Suppressor macrophage treated with lipopolysaccharide for 4 hours (primary cell): ENCODE measurements at places on chromosomes 6 and 20.

DNA sequence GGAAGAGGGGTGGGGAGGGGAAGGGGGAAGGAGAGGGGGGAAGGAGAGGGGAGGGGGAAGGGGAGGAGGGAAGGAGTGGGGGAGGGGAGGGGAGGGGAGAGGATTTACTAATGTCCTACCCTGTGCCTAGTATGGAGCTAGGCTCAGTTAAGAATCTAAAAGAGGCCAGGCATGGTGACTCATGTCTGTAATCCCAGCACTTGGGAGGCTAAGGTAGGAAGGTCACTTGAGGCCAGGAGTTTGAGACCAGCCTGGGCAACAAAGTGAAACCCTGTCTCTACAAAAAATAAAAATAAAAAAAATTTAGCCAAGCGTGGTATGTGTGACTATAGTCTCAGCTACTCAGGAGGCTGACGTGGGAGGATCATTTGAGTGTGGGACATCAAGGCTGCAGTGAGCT lies 13.0 kb downstream of the UBE2J1 start:
- no peak for DNase-seq

DNA sequence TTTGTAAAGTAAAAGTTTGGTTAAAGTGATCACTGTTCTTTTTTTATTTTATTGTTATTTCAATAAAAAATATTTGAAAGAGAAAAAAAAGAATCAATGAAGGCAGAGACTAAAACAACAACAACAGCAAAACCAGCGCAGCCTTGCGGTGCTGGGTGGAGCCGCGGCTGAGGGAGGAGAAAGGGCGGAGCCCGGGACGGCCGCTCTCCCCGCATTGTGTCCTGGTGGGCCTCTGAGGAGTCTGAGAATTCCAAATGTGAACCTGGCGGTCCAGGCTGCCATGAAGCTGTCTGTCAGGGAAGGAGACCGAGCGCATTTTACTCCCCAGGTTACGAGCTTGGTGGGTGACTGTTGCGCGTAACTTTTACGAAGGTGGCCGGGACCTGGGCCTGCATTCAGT lies 43.2 kb downstream of the TMEM242 start:
- no peak for DNase-seq

- DNase-seq: no peak
Measured at GRCh38 chr6:87152526-87152955, 2.8 kb upstream of the ZNF292 start.

GRCh38 chr20:63086421-63087235 lies 79.9 kb upstream of the BHLHE23 start:
- no peak for DNase-seq

GRCh38 chr6:11320914-11321597 lies 88.6 kb upstream of the NEDD9 start:
- DNase-seq: no peak

GRCh38 chr20:12891643-12892042 lies 117.1 kb upstream of the SPTLC3 start:
- DNase-seq: no peak

DNA sequence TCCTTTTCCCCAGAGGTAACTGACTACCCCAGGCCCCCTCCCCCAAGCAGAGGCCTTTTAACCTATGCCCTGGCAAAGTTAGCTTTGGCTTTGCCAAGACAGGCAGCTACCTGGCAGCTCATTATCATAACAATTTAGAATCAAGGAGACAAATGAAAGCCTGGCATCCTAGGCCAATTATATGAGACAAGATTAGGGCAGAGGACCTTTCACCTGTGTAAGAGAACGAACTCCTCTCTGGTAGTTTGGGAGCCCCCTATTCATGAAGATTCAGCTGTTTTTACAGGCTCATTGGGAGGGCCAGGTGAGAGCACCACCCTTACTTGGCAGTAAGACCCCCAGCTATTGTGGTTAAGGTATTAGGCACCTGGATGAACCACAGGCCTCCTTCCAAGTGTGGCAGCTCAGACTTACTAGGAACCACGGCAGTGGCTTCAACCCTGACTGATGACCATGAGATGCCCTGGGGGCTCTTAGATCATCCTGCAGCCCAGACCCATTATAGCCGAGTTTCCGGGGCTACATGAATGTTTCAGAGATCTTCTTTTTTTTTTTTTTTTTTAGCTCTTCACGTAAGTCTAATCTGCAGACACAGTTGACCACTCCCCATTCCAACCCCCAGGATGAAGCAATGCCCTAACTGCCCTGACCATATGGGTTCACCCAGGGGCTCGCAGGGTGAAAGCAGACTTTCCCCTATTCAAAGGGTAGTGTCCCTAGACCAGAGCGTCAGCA lies 56.2 kb downstream of the RAB44 start:
- peak; percentile 36 for DNase-seq

- DNase-seq: no peak
Measured at GRCh38 chr6:142644866-142645265, 300.1 kb downstream of the HIVEP2 start.

GRCh38 chr6:43687079-43687436 lies 533 bp downstream of the MRPS18A start:
- no peak for DNase-seq

DNA sequence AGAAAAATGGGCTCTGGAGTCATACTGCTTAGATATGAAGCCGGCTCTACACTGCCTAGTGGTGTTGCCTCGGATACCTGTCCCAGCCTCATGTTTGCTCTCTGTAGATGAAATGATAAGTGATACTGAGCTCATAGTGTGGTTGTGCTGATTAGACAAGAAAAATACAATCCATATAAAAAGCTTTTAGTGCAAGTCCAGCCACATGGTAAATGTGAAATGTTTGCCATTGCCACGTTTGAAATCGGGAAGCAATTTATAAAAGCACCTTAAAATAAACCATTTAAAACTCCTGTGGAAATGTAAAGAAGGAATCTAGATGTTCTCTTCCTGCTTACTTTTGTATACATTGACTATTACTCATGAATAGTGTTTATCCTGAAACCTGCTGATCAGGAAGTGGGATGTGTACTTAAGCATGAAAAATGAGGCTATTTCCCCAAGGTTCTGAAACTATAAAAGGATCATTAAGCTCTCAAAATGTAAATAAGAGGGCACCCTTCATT lies 13.1 kb upstream of the PBOV1 start:
- no peak for DNase-seq

DNA sequence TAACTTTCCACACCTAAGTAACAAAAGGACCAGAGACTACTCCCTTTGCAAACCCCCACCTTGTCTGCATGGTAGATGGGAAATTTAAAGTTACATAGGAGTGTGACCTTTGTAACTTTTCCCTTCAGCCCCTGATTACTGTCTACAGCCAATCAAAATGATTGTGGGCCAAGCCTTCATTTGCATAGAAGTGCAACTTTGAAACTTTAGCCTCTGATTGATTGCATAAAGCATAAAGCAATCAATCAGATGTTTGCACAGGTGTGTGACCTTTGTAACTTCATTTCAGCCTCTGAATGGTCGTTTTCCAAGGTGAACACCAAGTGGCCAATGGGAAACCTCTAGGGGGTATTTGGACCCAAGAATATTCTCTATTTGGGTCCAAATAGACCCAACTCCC lies 46.1 kb downstream of the PRKN start:
- no peak for DNase-seq

DNA sequence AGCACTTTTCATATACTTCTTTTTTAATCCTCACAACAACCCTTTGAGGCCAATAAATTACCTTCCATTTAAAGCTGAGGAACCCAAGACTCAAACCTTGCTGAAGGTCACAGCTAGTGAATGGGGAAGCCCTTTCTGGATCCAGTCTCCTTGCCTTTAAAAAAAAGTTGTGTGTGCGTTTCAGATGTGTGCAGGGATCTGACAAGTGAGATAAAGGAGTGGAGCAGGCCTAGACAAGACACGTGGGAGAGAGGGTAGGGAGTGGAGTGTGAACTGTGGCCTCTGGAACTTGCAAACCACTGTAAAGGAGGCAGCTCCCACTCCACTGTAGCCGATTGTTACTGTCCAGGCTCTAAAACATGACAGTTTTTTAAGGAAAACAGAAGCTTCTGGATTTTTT lies 1.9 kb downstream of the KLHL32 start:
- DNase-seq: no peak

DNA sequence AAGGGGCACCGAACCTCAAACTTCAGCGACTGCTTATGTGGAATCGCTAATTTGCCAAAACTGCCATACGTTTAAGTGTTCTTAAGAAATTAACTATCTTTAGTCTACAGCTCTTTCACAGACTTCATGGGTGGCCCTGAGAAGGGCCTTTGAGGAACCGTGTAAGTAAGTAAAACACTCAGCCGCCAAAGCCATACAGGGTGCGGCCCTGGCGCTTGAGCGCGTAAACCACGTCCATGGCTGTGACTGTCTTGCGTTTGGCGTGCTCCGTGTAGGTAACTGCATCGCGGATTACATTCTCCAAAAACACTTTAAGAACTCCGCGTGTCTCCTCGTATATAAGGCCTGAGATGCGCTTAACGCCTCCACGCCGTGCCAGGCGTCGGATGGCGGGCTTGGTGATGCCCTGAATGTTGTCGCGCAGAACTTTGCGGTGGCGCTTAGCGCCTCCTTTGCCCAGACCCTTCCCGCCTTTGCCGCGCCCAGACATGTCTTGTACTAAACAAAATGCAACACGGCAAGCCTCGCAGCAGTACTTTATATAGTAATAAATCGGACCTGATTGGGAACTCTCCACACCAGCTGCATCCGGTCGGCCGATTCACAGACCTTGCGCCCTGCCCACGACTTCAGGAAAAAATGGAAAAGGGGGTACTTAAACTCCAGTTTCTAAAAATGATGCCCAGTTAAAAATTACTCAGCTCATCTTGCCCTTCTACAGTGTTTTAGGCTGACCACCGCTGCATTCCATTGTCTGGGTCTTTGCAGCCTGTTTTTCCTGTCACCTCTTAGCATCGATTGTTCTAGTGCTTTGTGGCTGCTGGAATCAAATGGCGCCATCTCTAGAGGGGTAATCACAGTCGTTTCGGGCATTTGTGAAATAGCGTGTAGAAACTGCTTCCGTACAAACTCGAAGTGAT lies 38.9 kb downstream of the OR2B2 start:
- peak; percentile 52 for DNase-seq

DNA sequence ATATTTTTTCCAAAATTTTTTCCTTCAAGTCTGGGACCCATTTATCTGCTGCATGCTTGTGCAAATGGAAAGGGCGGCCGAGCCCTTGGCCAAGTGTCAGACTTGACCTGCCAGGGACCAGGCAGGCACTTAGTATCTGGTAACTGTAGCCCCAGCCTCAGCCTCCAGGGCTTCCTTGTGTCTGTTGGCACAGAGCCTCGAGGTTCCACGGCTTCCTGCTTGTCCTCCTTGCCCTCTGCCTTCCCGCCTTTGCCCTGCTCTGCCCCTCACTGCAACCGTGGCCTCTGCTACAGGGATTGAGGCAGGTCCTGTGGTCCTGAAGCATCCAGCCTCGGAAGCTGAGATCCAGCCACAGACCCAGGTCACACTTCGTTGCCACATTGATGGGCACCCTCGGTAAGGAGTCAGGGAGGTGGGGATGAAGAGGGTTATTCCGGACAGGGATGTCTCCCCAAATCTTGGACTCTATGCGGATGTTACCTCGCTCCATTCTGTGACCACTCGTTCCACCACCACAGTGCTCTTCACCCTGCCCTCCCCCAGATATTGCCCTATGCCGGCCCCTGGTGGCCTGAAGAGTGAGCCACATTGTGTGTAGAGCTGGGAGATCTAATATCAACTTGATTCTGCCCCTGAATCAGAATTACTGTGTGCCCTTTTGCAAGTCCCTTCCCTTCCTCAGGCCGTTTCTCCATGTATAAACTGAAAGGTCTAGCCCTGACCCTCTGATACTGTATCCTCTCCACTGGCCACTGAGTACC lies 41.5 kb upstream of the SRF start:
- DNase-seq: peak; percentile 27

DNA sequence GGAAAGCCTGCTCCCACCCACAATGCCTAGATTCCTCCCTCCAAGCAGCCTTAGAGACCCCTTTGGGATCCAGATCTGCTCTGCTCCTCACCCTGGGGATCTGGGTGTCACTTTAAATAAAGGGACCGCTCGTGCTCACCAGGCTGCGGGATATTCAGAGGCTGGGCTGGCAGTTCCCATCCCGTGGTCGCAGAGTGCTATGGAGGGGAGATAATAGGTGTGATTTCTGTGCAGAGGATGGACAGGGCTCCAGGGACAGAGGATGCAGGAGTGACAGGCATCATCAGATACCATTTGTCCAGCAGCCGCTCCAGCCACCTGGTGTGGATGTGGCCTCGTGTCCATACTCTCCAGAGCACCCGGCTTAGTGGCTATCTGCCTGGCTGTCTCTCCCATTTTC lies 415.9 kb upstream of the SULF2 start:
- DNase-seq: no peak

GRCh38 chr6:52293067-52293466 lies 8.5 kb upstream of the MCM3 start:
- no peak for DNase-seq

- no peak for DNase-seq
Measured at GRCh38 chr6:112957536-112957916, 610.4 kb downstream of the RFPL4B start.

DNA sequence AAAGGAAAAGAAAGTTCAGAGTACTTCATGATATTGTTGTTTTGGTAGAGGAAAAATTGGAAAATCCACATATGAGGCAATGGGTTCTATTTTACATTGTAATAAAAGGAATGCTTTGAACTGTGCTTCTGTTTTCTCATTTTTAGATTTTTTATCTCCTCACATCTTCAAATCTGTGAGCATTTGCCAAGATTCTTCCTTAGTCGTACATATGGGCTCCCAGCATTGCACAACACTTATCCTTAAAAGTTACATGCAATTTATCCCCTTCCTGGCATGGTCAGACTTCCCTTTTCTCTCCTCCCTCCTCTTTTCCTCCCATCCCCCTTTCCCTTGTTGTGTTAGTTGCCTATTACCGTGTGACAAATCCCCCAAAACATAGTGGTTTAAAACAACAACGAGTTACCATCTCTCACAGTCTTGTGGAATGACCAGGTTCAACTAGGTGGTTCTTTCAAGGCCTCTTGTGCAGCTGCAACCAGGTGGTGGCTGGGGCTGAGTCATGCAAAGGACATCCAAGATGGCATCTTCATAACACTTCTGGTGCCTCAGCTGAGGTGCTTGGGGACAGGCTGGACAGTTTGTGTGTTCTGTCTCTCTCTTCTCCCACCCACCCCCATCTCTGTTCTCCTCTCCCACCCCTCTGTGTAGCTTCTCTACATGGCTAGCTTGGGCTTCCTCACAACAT lies 68.7 kb downstream of the TXNDC5 start:
- DNase-seq: no peak

DNA sequence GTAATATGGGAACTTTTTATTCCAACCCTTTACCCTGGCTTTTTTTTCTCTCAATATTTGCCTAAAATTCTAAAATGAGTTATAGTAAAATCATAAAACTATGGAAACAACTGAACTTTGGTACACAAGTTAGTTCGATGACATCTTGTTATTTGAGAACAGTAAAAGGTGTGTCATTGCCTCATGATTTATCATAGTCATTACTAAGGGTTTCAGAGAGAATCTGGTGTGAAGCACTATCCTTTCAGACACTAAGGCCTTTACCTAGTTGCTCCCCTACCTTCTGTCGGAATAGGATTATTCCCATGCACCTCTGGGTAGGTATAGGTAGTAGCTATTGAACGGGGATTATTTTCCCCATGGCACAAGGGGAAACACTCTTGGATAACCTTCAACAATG lies 11.4 kb downstream of the TAF11 start:
- no peak for DNase-seq

- DNase-seq: no peak
Measured at GRCh38 chr6:167970230-167970629, 27.2 kb upstream of the KIF25 start.
